ENCODE measurements at places on chromosomes 3 and 15.

DNA sequence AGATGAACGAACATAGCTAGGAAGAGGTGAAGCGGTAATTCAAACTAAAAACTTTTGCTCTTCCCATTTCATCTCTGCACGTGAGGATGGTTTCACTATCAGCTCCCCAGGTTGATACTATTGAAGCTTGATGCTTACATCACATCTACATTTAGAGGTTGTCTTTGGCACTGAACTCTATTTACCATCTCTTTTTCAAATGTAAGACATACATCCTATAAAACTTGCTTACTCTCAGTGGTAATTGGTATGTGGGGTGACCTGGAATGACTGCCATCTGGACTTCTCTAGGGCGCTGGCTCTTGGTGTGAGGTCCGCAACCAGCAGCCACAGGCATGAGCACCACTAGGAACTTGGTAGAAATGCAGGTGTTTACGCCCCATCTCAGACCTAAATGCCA lies 118.1 kb downstream of the AKAP13 start:
- DNase-seq, result no peak

DNA sequence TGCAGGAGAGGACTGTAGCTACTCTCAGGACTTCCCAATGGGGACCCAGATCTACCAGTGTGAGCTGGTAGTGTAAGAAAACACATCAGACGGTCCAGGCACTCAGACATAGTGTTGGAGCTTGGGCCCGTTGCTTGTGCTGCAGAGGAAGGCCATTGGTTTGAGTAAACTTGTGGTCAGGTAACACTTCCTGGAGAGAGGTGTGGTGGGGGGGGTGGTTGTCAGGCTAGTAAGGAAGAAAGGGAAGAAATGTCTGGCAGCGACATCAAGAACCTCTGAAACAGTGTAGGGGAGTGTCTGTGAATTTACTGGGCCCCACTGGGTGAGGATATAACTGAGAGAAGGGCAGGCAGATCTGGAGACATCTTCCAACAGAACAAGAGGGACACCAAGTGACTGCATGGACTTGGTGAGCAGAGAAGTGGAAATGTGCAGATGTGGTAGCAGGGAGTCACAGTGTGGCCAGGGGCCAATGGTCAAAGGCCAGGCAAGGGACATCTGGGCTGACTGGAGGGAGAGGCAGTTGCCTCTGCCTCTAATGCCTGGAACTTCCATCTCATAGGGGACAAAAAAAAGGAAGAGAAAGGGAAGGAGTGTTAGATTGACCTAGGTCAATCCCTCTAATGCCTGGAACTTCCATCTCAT lies 63.7 kb upstream of the MRPS22 start:
- DNase-seq, result no peak

GRCh38 chr15:69141833-69142232 lies 18.6 kb upstream of the GLCE start:
- DNase-seq, result no peak

DNA sequence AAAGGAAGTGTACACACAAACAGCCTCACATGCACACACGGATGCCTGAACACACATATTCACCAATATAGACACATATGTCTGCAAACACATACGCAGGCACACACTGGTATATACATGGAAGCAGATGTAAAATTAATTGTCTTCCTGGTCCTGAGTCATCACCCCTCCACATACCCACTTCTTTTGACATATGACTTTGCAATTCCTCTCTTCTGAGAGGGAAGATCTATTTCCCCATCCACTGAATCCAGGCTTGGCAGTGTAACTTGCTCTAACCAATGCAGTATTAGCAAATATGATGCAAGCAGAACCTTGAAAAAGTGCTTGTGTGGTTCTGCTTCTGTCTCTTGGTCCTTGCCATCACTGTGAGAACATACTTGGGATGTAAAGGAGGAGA lies 76.8 kb upstream of the HRH1 start:
- DNase-seq, result no peak

GRCh38 chr15:85414495-85414894 lies 34.1 kb downstream of the AKAP13 start:
- no peak for DNase-seq

- DNase-seq, result no peak
Observed at GRCh38 chr3:136262559-136262958, 12.4 kb downstream of the PCCB start.

- DNase-seq, result no peak
Observed at GRCh38 chr3:81929697-81930096, 168.3 kb upstream of the GBE1 start.

DNA sequence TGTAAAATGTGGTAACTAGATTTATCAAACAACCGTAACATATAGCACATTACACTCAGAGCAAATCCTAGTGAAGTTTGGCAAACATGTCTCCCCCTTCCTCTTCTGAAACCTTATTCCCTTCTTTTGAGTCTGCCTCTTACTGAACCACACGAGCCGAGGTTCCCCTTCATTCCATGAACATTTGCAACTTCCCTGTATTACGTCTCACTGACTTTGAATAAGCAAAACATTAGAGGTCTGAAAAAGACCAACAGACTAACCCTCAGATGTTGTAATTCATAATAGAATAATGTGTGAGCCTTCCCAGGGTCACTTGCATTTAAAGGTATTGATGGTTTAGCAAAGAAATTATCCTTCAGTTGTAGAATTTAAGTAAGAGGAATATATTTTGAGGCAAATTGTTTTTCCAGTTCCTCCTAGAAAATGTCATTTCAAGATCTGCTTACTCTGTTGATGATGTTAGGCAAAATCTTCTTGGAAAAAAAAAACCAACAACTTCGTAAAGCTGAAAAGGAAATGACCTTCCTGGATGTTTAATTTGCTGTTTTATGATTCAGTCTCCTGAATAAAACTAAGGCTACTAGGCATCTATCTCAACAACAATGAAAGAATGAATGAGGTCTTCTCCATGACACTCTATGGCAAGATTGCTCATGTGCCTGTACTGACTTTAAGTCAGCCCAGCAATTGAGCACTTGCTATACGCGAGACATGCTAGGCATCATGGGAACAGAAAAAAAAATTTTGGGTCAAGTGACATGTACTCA lies 296.9 kb upstream of the NECTIN3 start:
- DNase-seq, result no peak

All from activated T-cell treated with anti-CD3 and anti-CD28 coated beads for 4 hours (primary cell).